SK-N-MC (cell line): ENCODE measurements at places on chromosomes 13 and 19.
A peak's percentile ranks its signal among the peaks of the same experiment; 100 is the strongest.

GRCh38 chr13:43935878-43936277 is 56.2 kb downstream of the LACC1 start:
- DNase-seq, result no peak

GRCh38 chr19:1933942-1934341 is 7.0 kb upstream of the CSNK1G2 start:
- no peak for DNase-seq

- no peak for DNase-seq
Measured at GRCh38 chr13:105787632-105788031, 747.8 kb downstream of the EFNB2 start.

DNA sequence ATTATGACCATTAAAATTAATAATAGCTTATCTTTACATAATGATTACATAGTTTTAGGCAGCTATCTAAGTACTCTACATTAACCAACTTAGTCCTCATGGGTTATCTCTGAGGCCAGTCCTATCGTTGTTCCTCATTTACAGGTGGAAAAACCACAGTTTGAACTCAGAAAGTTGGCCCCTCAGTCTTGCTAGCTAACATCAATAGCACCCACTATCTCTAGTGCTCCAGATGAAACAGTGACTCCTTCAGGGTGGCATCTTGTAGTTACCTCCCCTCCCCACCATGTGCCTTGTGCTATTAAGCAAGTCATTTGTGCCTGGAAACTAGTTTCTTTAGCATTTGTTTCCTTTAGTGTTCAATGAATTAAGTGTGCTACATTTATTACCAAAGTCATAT is 1086.7 kb downstream of the EFNB2 start:
- no peak for DNase-seq

DNA sequence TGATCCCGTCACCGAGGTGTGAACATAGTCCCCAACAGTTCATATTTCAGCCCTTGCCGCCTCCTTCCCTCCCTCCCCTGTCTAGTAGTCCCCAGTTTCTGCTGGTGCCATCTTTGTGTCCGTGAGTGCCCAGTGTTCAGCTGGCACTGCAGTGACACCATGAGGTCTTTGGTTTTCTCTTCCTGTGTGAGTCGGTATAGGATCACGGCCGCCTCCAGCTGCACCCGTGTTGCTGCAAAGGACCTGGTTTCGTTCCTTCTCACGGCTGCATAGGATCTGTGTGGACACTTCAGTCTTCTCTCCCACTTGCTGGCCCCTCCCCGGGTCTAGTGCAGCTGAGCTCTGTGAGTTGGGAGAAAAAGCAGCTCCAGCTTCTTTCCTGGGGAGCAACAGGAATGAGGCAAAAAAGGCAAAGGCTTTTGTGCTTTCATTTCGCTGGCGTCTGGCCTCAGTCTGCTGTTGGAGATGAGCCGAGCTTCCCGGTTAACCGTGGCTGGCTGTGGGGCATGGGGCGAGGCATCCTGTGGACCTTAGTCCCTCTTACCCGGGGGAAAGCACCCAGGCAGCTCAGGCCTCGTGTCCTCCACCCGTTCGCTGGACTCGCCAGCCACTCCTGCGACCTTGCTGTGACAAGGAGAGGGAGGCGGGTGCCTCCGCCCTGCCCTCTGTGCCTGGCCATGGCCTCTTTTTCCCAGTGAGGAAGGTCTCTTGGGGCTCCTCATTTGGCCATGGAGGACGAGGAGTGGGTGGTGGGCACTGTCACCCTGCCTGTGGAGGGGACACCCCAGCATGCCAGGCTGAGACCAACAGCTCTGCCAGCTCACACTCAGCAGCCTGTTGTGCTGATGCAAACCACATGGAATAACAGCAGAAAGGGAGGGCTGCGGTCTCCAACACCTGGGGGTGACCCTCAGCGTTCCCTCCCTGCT is 196.5 kb downstream of the TEX29 start:
- no peak for DNase-seq

DNA sequence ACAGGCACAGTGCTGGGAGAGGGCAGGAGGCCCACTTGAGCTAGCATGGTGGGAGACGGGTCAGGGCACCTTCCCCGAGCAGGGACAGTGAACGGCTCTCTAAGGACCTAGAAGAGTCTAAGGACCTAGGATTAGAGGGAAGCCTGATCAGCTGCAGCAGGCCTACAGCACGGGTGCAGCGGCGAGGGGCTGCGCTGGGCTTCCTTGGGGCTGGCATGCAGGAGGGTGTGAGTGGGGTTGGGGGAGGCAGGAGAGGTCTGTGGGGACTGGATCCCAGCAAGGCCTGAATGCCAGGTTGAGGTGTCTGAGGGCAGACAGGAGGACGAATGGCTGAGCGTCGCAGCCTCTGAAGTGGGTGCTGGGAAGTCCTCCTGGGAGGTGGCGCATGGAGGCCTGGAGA is 3.6 kb downstream of the SCAF1 start:
- DNase-seq, result no peak

GRCh38 chr13:48253849-48254248 is 20.8 kb downstream of the ITM2B start:
- no peak for DNase-seq

DNA sequence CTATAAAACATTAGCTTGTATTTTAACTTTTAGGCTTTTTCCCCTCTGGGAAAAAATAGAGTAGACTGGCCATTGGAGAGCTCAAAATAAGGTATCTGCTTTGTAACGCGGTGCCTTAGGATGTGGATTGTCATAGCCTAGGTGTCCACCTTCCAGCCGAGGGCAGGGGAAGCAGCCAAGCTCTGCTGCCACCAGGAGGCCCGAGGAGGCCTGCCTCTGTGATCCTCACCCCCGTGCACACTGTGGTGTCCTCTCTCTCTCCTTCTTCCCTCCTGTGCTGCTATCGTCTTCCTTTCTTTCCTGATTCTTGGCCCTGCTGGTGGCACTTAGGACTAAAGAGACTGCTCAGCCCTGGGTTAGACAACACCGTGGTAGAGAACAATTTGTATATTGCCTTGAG is 11.3 kb downstream of the HNRNPM start:
- DNase-seq, result no peak

DNA sequence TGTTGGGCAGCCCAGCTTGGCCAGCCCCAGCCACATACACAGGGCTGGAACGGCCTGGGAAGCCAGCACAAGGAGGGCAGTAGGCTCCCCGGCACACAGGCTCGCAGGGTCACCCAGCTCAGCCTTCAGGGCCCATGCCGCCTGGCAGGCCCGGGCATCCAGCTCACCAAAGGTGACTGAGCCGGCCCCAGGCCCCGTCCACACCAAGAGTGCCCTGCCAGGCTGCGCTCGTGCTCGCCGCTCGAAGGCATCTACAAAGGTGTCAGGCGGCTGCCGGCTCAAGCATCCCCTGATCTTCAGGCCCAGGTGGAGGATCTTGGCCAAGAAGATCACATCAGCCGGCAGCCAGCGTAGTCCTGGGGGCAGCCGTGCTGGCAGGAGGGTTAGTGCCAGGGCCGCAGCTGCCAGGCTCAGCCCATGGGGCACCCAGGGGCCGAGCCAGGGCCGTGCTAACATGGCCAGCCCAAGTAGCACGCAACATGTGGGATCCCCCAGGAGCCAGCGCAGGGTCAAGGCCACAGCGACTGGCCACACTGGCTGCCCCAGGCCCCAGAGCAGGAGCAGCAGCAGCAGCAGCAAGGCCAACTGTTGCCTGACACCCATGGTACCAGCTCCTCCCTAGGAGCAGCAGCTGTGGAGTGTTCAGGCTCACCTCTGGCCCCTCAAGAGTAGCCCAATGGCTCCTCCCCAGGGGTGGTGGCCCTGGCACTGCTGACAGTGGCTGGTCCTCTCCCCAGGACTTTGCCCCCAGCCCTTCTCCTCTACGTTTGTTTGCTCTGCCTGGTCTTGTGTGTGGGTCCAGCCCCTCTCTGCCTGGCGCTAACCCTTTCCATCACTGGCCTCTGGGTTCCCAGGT is at the start of gene SLC27A5:
Gene SLC27A5 (minus strand): TSS at position 640 of the 856 bp plus-strand sequence. CDS start 37 bp downstream, at position 603.
- no peak for DNase-seq

GRCh38 chr19:53634768-53635167 is 3.0 kb downstream of the DPRX start:
- DNase-seq, result no peak

GRCh38 chr19:5988517-5989387 is 10.8 kb upstream of the RANBP3 start:
- DNase-seq, result no peak

- no peak for DNase-seq
Measured at GRCh38 chr13:86425170-86425815, 626.1 kb upstream of the SLITRK6 start.

- DNase-seq, result no peak
Measured at GRCh38 chr13:22018076-22018835, 347.4 kb downstream of the FGF9 start.

GRCh38 chr19:16293118-16294091 is 31.2 kb upstream of the KLF2 start:
- DNase-seq, result no peak

- no peak for DNase-seq
Measured at GRCh38 chr13:61252213-61252612, 163.4 kb downstream of the PCDH20 start.

- no peak for DNase-seq
Measured at GRCh38 chr19:52665529-52665928, 27.4 kb upstream of the ZNF83 start.

GRCh38 chr19:12751635-12752034 is at the start of gene BEST2:
BEST2 (plus strand) TSS chr19:12751791; CDS start chr19:12752593, 802 bp downstream.
- DNase-seq, result no peak

- no peak for DNase-seq
Measured at GRCh38 chr19:5627395-5627904, 4.6 kb downstream of the SAFB start.

DNA sequence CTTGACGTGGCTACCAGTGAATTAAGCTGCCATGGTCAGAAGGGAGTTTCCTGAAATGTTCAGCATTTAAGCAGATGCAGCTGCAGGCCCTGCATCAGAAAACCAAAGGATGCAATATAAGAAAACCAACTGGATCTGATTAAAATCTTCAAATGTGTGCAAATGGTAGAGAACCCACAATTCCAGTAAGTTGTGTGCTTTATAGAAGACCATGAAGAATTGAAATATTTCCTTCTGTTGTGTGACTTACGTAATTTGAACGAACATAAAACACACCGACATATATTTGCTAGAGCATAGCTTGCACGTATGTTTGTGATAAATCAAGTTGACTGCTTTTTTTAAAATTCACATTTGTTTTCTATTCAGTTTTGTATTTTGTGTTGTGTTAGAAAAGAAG is 191.4 kb downstream of the COL4A1 start:
- DNase-seq, result peak; percentile 26

DNA sequence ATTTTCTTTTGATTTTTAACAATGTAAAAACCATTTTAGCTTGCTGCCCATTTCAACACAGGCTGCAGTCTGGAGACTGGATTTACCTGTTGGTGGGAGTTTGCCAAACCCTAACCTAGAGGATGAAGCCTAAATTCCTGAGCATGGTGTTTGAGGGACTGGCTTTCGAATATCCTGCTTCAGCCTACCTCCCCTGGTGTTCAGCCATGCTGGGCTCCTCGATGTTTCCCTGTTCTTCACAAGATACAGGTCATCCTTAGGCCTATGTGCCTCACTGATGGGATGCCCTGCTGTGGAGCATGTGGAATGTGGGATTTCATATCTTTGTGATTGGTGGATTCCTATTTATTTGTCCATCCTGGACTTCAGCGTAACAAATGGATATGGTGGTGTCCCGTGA is 20.4 kb upstream of the ERCC5 start:
- DNase-seq, result no peak

GRCh38 chr19:13104848-13105711 is 2.4 kb upstream of the LYL1 start:
- DNase-seq, result no peak

DNA sequence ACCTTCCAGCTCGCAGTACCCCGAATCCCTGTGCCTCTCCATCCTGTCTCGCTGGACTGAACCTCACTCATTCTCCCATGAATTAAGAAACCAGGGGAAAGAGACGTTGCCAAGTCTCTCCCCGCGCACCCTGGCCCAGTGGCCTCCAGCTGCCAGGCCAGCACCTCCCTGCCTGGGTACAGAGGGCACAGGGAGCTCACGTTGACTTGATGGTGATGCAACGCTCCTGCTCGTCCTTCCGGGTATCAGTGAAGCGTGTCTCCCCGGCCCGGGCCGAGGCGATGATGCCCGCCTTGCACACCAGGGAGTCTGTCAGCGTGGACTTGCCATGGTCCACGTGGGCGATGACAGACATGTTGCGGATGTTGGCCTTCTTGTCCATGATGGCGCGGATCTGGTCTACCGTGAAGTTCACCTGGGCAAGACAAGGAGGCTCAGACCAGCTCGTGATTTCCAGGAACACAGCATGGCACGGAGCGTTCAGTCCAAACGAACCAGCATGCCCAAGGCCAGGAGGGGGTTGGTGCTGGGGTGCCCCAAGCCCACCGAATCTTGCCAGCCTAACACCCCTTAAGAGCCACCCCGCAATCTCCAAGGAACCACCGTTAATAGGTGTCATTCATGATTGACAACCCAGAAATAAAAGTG is 1.2 kb downstream of the EEF2 start:
- no peak for DNase-seq

DNA sequence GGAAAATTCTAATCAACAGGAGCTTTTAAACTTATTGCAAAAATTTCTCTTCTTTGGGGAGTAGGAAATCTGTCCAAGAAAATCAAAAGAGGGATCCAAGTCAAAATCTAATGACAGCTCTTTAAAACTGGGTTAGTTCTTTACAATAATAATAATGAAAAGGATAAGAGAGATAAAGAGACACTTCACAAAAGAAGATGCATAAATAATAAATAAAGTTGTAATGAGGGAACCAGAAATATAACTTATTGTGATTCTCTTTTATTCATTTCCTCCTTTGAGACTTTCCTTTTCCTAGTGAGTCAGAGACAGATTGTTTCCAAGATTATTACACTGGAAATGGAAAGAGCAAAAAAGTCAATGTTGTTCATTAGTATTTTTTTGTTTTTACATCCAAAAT is 1029.3 kb downstream of the PCDH17 start:
- no peak for DNase-seq

DNA sequence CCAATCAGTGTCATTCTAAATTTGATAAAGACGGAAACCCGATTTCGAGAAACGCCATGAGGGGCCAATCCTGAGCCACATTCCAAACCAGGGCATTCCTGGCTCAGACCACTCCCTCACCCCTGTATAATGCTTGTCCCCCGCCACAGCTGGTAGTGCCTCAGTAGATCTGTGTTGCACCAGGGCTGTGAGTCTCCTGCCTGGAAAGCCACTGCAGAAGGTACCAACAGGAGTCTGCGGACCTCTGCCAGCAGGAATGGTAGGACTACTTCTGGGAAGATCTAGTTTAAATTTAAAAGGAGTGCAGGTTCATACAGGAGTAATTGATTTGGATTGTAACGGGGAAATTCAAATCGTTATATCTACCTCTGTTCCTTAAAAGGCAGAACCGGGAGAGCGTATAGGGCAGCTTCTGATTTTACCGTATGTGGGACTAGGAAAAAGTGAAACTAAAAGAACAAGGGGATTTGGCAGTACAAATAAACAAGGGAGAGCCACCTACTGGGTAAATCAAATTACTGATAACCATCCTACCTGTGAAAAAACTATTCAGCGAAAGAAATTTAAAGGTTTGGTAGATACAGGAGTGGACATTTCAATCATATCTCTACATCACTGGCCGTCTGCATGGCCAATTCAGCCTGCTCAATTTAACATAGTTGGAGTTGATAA is 20.8 kb upstream of the ZNF266 start:
- no peak for DNase-seq
